ENCODE measurements at places on chromosomes 2 and 18. TPM values are rescaled to one million over a fixed set of nuclear protein-coding genes. Genes with fewer than 3 reads are reported as not detected.

Gene CRYGD
- total RNA-seq, result not detected

Gene EPB41L3
- total RNA-seq, result 0.21 TPM

Gene ALPG
- not detected for total RNA-seq

Gene MALL
- total RNA-seq, result 0.26 TPM

DNA sequence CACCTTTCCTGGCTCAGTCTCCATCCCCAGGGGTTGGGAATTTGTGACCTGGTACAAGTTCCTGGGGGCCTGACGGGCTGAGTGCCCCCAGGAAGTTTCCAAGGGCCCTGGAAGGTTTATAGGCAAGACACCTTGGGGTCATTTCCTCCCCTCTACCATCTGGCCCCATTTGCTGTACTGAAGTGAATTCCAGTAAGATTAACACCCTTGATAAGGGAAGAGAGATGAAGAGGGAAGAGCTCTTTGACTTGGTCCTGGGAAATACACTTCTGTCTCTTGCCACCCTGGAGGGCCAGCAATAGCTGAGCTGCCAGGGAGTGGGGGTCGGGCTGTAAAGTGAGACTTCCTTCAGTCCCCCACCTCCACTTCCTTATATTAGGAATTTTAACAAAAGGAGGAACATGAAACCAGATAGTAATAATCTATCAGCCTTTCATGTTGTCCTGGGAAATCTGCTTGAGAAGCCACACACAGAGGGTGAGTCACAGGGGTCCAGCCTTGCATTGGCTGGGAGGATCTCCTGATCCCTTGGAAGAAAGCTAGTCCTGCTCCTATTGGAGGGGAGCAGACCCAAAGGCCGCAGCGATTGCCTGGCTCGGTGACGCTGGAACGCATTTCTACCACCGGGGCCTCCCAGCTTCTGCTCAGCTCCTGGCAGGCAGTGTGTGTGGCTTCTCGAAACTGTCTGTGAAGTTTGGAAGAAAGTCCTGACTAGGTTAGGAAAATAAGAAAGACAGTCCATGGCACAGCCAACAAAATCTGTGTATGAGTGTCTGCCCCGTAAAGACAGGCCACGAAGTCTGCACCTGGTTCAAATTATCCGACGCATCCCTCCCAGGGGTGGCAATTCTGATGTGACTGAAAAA, 87.3 kb downstream of the ACAA2 start:
- no peak overlapping the region for H3K4me3 ChIP-seq
- no peaks in the 10 kb centered on the region for H3K27me3 ChIP-seq
- no peak overlapping the region for H3K27ac ChIP-seq
- H3K4me1 ChIP-seq, result peaks cover 5% of the 10 kb centered on the region
- H3K36me3 ChIP-seq, result no peaks in the 10 kb centered on the region

DNA sequence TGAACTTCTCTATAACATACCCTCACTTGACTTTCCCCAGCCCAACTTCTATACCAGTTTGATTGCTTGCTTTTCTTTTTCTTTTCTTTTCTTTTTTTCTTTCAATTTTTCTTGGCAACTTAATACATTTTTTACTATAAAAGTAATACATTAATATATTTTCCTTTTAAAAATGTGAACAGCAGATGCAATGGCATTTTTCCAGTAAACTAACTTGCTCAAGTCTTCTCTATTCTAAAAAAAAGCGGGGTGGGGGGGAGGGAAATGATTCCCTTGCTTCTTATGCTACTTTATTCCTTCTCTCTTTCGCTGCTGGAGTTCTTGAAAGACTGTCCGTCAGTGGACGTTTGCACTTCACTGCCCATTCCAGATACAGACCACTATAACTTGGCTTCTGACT, 70.5 kb downstream of the RBMS1 start:
- H3K27me3 ChIP-seq, result peaks cover 4% of the 10 kb centered on the region
- H3K4me3 ChIP-seq, result no peak overlapping the region

DNA sequence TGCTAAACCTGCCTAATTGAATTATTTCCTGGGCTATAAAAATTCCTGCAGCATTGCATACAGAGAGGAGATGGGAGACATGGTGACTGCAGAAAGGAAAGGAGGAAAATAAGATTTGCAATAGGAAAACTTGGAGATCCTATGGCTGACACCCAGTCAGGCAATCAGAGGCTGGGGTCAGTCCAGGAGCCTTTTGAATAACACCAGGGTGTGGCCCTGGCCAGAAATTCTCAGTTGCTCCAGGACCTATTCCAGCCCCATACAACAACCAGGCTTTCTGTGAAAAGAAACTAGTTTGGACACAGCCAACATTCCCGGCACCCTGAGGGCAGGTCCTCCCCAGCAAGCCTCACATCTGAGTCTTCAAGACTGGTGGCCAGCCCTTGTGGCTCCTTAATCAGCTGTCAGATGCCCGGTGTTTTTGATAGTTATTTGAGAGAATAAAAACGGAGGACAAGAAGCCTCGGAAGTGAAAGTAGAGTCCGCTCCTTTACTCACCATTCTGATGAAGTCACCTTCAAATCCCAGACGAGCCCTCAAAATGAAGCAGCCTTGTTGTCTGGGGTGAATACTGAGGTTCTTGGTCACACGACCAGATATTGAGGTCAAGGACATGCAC, 31.1 kb upstream of the GMCL1 start:
- H3K27ac ChIP-seq, result peak overlapping the region; percentile 77
- no peak for DNase-seq
- H3K27me3 ChIP-seq, result no peaks in the 10 kb centered on the region
- H3K4me3 ChIP-seq, result peak overlapping the region; percentile 69
- no peaks in the 10 kb centered on the region for H3K36me3 ChIP-seq

GRCh38 chr2:10400568-10400977, 47.6 kb downstream of the ODC1 start:
- no peak overlapping the region for H3K4me3 ChIP-seq
- no peak overlapping the region for H3K27ac ChIP-seq
- H3K4me1 ChIP-seq, result peaks cover 8% of the 10 kb centered on the region
- DNase-seq, result peak; percentile 50

- no peak for DNase-seq
- no peak overlapping the region for H3K4me3 ChIP-seq
- 0 out of 2 replicates have a peak, but pooled peaks cover 5% of the 10 kb centered on the region for H3K27me3 ChIP-seq
- no peaks in the 10 kb centered on the region for H3K36me3 ChIP-seq
- H3K4me1 ChIP-seq, result no peaks in the 10 kb centered on the region
- H3K27ac ChIP-seq, result no peak overlapping the region
Observed at GRCh38 chr2:168137510-168138180, 109.8 kb downstream of the STK39 start.

GRCh38 chr18:7096838-7097237, 20.8 kb downstream of the LAMA1 start:
- H3K4me1 ChIP-seq, result no peaks in the 10 kb centered on the region
- DNase-seq, result no peak
- H3K36me3 ChIP-seq, result no peaks in the 10 kb centered on the region
- no peak overlapping the region for H3K27ac ChIP-seq
- H3K4me3 ChIP-seq, result no peak overlapping the region

GRCh38 chr2:207694811-207695281, 16.6 kb upstream of the CCNYL1 start:
- no peak overlapping the region for H3K4me3 ChIP-seq
- H3K4me1 ChIP-seq, result no peaks in the 10 kb centered on the region
- DNase-seq, result no peak
- H3K27me3 ChIP-seq, result no peaks in the 10 kb centered on the region
- H3K27ac ChIP-seq, result no peak overlapping the region

GRCh38 chr2:136990316-136990715, 225.0 kb downstream of the THSD7B start:
- no peaks in the 10 kb centered on the region for H3K27me3 ChIP-seq
- no peak overlapping the region for H3K27ac ChIP-seq
- no peaks in the 10 kb centered on the region for H3K36me3 ChIP-seq
- DNase-seq, result no peak
- no peak overlapping the region for H3K4me3 ChIP-seq

GRCh38 chr2:208222351-208222750, 32.5 kb downstream of the IDH1 start:
- no peak overlapping the region for H3K27ac ChIP-seq
- no peaks in the 10 kb centered on the region for H3K4me1 ChIP-seq
- no peaks in the 10 kb centered on the region for H3K36me3 ChIP-seq

DNA sequence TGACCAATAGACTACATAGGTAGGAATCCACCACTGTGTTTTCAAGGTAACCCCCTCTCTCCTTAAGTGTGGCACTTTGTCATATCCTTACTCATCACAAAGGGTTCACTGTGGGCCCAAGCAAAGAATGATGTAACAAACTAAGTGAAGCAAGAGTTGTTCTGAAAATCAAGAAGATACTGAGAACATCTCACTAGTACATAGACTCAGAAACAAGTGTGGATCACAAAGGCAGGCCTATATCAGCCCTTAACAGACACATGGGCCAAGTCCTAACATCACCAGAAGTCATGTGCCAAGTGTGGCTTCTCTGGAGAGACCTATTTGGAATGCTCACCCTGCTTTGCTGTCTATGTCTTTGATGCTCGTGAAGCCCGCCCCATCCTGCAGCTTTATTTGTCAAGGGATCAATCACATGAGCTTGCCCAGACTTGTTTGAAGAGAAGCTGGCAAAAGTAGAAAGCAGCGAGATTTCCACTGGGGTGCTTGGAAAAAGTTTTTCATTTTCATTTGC, 131.2 kb upstream of the TTC39C start:
- H3K36me3 ChIP-seq, result no peaks in the 10 kb centered on the region
- no peak for DNase-seq
- no peaks in the 10 kb centered on the region for H3K4me1 ChIP-seq

DNA sequence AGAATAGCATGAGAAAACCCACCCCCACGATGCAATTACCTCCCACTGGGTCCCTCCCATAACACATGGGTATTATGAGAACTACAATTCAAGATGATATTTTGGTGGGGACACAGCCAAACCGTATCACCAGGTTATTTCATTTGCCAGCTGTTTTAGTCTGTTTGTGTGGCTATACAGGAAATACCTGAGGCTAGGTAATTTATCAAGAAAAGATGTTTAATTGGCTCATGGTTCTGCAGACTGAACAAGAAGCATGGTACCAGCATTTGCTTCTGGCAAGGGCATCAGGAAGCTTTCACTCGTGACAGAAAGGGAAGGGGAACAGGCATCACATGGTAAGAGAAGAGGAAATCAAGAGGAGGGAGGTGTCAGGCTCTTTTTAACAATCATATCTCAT, 329.2 kb downstream of the GULP1 start:
- H3K4me3 ChIP-seq, result no peak overlapping the region
- H3K27ac ChIP-seq, result no peak overlapping the region
- no peaks in the 10 kb centered on the region for H3K27me3 ChIP-seq
- no peak for DNase-seq
- no peaks in the 10 kb centered on the region for H3K36me3 ChIP-seq

DNA sequence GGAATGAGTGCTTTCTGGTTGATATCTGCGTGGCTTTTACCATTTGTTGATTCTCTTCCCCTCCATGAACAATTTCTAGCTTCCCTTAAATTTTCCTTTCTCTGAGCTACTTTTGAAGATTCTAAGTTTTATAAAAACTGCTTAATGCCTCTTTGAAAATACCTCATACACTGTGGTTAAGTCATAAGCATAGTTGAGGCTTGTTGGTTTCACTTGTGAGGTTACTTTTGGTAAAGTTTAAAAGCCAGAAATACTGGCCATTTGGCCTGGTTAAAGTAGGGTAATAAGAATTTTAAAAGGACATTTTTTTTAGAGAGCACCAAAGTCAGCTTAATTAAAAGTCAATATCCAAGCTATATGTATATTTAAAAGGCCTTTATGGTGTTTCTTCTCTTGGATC, 21.3 kb upstream of the CAPN13 start:
- no peaks in the 10 kb centered on the region for H3K27me3 ChIP-seq
- DNase-seq, result no peak
- H3K4me3 ChIP-seq, result no peak overlapping the region
- no peaks in the 10 kb centered on the region for H3K36me3 ChIP-seq
- H3K4me1 ChIP-seq, result no peaks in the 10 kb centered on the region

GRCh38 chr18:25935356-25935755, 155.1 kb downstream of the SS18 start:
- no peaks in the 10 kb centered on the region for H3K27me3 ChIP-seq
- H3K36me3 ChIP-seq, result no peaks in the 10 kb centered on the region
- no peak overlapping the region for H3K27ac ChIP-seq

- H3K4me3 ChIP-seq, result no peak overlapping the region
Observed at GRCh38 chr2:3588084-3588483, 6.8 kb upstream of the COLEC11 start.

- H3K27me3 ChIP-seq, result no peaks in the 10 kb centered on the region
- no peaks in the 10 kb centered on the region for H3K4me1 ChIP-seq
- H3K4me3 ChIP-seq, result no peak overlapping the region
- no peaks in the 10 kb centered on the region for H3K36me3 ChIP-seq
- DNase-seq, result no peak
Observed at GRCh38 chr2:233821196-233821595, 33.1 kb downstream of the HJURP start.
